Stimulated activated CD8-positive, alpha-beta memory T cell treated with anti-CD3 and anti-CD28 coated beads, Interleukin-4, amount 100 ng/mL, for 48 hours (primary cell): ENCODE measurements at places on chromosomes 7 and 10.
A peak's percentile ranks its signal among the peaks of the same experiment; 100 is the strongest.

- DNase-seq: no peak
These were observed 43.9 kb downstream of the DOCK4 start for GRCh38 chr7:112162142-112162766.

GRCh38 chr10:116720668-116721546, 21.5 kb downstream of the HSPA12A start:
- DNase-seq: no peak

DNA sequence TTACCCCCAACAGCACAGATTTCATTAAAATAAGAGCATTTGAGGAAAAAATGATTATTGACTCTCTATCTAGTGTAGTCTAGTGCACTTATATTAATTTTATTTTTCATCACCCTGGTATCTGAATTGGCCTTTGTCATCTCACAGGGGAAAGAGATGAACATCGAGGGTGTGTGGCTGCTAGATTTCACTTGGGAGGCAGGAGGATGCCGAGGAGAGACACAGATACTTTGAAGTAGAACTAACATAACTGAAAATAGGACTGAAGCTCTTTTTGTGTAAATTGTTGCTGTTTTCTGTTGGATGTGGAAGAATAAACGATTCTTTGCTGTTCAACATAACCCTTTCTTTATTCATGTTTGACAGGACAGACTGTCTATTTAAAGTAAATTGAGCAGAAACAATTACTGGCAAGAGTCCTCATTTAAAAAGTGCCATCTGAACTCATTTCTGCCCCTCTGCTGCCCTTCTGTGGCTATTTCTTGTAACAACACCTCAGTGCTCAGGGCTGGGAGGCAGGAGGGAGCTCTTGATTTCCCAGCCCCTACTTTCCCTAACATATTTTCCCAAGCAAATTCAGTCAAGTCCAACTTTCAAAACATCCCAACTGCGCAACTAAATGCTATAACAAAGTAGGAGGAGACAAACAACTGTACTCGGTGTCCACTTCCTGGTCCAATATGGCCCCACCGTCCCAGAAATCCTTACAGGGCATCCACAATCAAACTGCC, 15.6 kb downstream of the LYZL1 start:
- DNase-seq: peak; percentile 35

GRCh38 chr7:148772297-148773089, 73.8 kb downstream of the CUL1 start:
- DNase-seq: peak; percentile 48

DNA sequence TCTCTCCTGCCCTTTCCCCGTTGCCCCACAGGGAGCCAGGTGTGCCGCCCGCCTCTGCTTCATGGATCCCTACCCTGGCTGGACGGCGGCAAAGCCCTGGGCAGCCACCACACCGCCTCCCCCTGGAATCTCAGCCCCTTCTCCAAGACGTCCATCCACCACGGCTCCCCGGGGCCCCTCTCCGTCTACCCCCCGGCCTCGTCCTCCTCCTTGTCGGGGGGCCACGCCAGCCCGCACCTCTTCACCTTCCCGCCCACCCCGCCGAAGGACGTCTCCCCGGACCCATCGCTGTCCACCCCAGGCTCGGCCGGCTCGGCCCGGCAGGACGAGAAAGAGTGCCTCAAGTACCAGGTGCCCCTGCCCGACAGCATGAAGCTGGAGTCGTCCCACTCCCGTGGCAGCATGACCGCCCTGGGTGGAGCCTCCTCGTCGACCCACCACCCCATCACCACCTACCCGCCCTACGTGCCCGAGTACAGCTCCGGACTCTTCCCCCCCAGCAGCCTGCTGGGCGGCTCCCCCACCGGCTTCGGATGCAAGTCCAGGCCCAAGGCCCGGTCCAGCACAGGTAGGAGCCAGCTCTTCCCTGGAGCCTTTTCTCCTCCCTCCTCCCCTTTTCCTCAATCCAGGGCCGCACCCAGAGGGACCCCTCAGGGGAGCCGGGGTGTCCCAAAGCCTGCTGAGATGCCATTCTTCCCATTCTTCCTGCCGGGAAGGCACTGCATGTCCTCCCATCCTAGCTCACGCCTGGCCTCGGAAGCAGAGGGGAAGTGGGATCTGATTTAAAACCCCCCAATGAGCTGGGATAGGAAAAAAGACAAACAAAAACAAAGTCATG, 4.0 kb downstream of the GATA3 start:
- peak; percentile 43 for DNase-seq

GRCh38 chr7:106167439-106168136, 55.5 kb upstream of the SYPL1 start:
- no peak for DNase-seq

DNA sequence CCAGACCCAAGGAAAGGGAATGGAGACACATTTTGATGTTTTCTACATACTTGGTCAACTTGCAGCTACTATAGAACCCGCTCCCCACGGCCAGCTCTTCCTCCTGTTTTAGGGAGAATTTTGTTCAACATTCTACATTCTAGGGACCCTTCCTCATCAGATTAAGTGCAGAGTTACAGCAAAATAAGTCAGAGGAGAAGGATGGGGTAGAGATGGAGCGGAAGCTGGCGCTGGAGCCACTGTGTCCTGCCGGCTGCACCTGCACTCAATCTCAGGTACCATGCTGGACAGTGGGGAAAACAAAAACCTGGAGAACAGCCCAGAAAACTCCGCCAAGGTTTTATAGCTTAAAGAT, 79.4 kb upstream of the EN2 start:
- no peak for DNase-seq

GRCh38 chr7:97011536-97012364, 6.4 kb downstream of the DLX6 start:
- DNase-seq: no peak

DNA sequence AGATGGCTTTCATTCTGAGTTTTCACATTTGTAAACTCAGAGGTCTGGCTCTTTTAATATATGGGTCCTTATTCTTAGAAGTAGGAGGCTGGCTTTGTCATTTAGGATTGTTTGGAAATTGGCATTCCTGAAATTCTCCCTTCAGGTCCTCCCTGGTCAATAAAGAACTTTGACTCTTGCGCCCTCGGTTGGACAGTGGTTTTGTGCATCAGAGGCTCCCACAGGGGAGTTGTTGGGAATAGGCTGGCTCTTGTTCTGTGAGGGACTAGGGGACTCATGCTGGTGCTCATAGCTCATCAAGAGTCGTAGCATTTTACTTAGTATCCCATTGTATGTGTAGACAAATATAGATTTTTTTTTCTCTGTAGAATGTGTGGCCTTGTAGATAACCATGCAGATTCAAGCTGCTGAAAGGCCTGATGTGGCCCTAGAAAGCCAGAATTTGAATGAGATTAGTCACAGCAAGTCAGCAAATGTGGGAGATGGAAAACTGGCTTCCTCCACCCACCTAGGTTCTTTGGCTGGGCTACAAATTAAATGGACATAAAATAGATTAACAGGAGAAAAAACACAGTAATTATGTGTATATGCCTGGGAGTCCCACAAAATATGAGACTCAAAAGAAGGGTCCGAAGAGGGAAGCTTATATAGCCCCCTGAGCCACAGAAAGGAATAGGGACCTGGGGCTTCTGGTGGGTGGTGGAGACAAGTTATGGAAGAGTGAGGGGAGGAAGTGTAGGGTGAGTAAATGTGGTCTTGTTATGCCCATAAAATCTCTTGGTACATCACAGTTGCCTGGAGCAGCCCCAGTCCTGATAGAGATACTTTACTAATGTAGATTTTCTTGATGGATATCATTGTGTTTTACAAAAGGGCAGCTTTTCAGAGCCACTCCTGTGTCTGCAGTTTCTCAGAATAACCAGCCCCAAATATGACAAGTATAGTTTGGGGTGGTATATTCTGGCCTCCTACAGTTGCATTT, 94.6 kb upstream of the BTBD16 start:
- no peak for DNase-seq

GRCh38 chr10:8637640-8638039, 583.2 kb downstream of the GATA3 start:
- no peak for DNase-seq
